Epithelial cell of proximal tubule (primary cell): ENCODE measurements at places on chromosomes 6 and 20. TPM values are rescaled to one million over a fixed set of nuclear protein-coding genes. Genes with fewer than 3 reads are reported as not detected.

Gene MCM9
- 9.6 and 15.5 TPM in 2 replicates for total RNA-seq

Gene DSP
- total RNA-seq: 47.4 and 80.1 TPM in 2 replicates

- no peak for DNase-seq
Measured at GRCh38 chr20:23244916-23245552, 105.6 kb upstream of the NXT1 start.

- DNase-seq: no peak
Measured at GRCh38 chr6:151021896-151022295, 156.4 kb downstream of the MTHFD1L start.

DNA sequence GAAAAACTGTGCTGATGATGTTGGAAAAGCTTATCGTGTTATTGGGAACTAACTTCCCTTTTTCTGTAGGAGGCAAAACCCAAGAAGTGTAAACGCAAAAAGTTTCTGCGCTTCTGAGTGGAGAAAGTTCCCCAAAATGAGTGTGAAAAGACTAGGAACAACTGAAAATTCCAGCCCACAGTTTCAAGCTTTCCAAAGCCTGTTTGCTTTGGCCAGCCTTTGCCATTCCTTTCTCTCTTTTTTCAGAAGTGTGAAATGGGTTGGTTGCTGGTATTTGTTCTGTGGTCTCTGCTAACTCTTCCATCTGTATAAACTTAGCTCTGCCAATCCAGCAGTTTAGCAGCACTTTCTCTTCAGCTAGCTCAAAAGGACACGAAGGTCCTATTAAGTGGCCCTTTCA, 491.3 kb downstream of the MAFB start:
- DNase-seq: no peak

DNA sequence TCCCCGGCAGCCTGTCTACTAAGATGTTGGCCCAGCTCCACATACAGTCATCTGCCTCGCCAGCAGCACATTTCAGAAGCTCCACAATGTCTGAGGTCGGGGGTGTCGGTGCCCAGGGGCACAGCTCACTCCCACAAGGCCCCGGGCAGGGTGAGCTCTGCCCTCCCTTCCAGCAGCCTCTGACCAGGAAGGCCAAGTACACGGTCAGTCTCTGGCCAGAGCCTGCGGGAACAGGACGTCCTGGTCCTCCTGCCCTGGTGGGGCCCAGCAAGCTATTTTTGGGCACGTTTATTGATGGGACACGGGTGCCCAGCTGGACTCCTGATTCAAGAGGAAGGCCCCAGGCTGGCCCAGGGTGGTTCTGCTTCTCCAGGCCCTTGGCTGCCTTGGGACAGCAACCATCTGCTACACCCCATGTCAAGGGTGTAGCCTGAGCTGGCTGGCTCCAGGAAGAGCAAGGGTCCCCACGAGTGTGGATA, 114.9 kb upstream of the PTPN1 start:
- no peak for DNase-seq

DNA sequence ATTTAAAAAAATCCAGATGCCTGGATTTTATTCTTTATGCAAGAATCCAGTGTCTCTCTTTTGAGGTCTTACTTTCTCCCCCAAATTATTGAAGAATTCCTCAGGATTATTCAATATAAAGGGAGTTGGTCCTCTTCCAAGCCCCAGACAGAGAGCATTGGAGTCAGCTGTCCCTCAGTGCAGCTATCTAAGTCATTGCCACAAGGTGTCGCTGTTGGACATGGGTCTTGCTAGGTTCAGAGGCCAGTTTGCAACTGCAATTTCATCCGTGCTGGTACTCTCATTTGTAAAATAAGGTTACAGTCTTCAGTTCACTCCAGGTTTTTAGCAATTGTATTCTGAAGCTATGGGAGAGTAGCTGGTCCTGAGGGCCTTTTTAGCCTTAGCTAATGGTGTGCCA, 27.8 kb downstream of the CCN2 start:
- DNase-seq: peak; percentile 16

DNA sequence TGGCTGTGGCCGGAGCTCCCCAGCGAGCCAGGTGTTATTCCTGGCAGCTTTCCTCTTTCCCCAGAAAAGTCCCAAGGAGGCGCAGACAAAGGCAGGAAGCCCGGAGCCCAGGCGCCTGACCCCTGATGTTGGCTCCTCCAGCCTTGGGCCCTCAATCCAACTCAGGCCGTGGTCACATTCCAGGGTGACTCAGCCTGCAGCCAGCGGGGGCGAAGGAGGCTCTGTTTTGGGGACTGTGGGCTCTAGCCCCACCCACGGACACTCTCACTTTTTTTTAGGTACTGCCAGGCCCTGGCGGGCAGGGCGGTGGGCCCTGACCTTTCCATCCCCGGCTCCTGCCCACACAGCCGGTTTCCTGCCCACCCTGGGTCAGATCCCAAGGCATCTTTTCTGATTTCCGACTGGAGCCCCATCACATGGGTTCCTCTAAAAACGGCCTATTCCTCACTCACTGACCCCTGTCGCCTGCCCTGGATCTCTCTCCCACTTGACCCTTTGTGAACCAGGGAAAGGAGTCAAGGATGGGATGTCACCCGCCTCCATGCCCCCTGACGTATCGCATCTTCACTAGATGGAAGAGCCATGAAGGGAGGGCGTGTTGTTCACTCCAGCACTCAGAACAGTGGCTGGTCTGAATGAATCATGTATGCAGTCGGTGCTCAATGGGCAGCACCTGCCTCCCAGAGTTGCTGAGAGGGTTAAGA, 5.5 kb downstream of the PTGIS start:
- DNase-seq: no peak

Gene OR2H2
- total RNA-seq: not detected in 2 replicates

DNA sequence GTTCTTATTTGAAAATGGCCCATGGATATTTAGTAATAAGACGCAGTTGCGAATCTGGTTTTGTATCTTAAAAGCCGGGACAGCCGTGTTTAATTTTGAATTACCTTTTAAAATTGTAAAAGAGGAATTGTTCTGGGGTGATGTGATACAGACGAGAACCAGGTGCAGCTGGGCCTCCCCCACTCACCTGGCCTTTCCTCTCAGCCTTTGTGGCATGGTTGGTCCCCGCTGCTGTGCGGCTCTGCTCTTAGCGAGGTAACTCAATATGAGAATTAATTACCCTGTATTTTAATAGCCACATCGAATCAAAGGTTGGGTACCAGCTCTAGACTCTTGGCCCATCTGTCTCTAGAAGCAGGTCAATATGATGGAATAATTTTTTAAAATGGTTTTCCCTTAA, 56.5 kb upstream of the DACT2 start:
- no peak for DNase-seq

GRCh38 chr20:62531046-62531838, 55.4 kb upstream of the GATA5 start:
- DNase-seq: no peak

Gene APCDD1L
- 0.86 and 1.7 TPM in 2 replicates for total RNA-seq

GRCh38 chr6:136036601-136037000, 185.1 kb downstream of the PDE7B start:
- DNase-seq: no peak

DNA sequence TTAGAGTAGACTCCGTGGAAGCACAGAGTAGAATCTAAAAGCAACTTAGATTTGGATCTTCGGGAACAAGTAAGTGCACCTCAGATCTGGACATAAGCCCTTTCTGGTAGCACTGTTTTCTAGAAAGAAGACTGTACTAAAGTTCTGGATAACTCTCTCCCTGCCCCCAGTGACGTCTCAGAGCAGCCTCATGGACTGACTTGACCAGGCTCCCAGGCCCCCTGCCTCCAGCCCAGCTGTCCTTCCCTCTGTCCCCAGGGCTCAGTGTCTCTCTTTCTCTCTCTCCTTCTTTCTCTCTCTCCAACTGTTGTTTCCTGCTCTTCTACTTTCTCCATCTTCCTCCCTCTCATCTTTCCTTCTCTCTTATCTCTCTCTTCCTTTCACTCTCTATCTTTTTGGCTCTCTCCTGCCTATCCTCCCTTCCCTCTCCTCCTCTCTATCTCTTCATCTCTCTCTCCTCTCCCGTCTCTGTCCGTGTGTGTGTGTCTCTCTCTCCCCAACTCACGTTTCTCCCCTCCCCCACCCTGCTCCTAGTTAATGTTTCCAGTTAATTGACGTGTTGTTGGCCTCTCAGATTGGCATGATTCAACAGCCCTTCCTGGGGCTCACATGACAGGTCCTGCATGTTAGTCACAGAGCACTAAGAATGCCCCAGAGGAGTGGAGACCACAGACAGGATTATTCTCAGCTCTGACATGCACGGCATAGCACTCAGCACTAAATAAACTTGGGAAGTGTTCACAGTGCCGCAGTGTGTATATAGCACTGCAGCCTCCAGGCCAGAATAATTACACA, 180.4 kb upstream of the FOXQ1 start:
- DNase-seq: peak; percentile 98

GRCh38 chr20:46756419-46756818, 47.0 kb downstream of the SLC2A10 start:
- DNase-seq: no peak

Gene RNF144B
- total RNA-seq: 6.3 and 10.5 TPM in 2 replicates

- DNase-seq: no peak
Measured at GRCh38 chr20:63056236-63057170, 49.7 kb upstream of the BHLHE23 start.
